ENCODE measurements at places on chromosomes 5 and 9. TPM values are rescaled to one million over a fixed set of nuclear protein-coding genes. Genes with fewer than 3 reads are reported as not detected.

GRCh38 chr5:63127054-63127453, 548.4 kb downstream of the LRRC70 start:
- no peak for DNase-seq

DNA sequence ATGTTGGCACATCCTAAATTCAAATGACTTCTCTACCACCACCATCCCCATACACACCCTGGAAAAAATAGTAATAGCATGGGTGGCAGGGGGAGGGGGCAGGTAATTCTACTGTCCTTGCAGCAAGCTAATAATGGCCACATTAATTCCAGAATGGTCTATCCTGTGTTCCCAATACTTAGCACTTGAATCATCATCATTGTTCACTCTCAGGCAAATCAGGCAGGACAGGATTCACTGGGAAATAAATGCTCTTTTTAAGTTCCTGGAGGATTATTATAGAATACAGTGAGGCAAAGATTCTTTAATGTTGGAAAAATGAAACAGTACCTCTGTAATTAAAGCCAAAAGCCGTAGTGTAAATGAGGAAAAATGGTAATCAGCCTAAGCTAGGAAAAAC, 254.5 kb downstream of the ARRDC3 start:
- DNase-seq, result no peak

CCL28 gene
- 1.4 TPM for total RNA-seq

ZFP2 gene
- total RNA-seq, result 5.8 TPM

PRRC2B gene
- total RNA-seq, result 78.7 TPM
